GM12878 (cell line): ENCODE measurements at places on chromosomes 2 and 18. TPM values are rescaled to one million over a fixed set of nuclear protein-coding genes. Genes with fewer than 3 reads are reported as not detected.

DNA sequence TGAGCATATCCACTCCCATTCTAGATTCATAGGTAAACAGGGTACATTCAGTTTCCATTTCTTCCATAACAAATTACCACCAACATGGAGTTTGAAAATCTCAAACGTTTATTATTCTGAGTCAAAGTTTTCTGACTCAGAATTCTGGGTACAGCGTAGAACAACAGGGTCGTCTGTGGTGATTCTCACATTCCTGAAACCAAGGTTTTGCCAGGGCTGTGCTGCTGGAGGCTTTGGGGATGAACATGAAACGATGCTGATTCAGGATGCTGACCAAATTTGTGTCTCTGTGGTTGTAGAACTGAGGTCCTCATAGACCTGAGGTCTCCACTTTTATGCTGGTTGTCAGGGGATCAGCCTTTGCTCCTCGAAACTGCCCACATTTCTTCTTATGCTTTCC, 255.7 kb downstream of the DSEL start:
- no peak for DNase-seq

DNA sequence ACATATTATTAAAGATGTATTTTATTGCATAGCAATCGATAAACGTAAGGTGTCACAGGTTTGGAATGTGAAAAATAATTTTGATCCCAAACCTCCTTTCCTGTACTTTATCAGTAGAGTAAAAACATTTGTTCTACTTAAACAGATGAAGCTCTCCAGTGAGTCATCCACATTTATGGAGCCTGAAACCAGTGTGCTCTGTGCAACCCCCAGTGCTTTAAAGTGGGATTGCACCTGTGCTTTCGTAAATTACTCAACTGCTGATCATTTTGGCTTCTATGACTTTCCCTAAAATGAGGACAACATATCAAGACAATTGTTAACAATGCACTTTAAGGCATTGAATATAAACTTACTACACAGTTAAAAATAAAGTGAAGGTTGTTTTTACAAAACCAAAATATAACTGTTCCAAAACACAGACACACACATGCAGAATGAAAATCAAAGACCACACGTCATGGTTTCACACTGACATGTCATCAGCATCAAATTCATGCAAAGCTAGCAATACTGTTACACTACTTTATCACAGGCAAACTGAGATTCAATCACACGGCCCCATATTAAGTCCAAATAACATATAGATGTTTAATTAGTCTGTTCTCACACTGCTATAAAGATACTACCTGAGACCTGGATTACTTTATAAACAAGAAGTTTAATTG, 9.7 kb downstream of the TMEM18 start:
- no peak for DNase-seq

DNA sequence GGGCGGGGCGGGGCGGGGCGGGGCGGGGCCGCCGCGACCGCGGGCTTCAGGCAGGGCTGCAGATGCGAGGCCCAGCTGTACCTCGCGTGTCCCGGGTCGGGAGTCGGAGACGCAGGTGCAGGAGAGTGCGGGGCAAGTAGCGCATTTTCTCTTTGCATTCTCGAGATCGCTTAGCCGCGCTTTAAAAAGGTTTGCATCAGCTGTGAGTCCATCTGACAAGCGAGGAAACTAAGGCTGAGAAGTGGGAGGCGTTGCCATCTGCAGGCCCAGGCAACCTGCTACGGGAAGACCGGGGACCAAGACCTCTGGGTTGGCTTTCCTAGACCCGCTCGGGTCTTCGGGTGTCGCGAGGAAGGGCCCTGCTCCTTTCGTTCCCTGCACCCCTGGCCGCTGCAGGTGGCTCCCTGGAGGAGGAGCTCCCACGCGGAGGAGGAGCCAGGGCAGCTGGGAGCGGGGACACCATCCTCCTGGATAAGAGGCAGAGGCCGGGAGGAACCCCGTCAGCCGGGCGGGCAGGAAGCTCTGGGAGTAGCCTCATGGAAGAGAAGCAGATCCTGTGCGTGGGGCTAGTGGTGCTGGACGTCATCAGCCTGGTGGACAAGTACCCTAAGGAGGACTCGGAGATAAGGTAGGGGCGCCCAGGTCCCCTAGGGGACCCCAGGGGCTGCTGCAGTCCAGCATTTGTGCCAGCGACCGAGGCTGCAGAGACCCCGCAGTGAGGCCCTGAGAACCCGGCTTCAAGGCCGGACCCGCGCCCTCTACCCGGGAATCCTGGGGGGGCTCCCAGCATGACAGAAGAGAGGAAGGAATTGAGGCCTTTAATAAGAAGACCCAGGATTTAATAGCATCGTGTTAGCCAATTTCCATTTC, at the start of gene KHK:
Gene KHK (plus strand): TSS at position 49 of the 870 bp plus-strand sequence. CDS start 488 bp downstream, at position 537.
- no peak for DNase-seq

- DNase-seq, result no peak
Measured at GRCh38 chr2:199679883-199680282, 171.1 kb downstream of the FTCDNL1 start.

TYMS gene
- 453 and 516 TPM in 2 replicates for polyA plus RNA-seq
